T47D (cell line): ENCODE measurements at places on chromosomes 3 and 15.
A peak's percentile ranks its signal among the peaks of the same experiment; 100 is the strongest.

- no peak for DNase-seq
Measured at GRCh38 chr3:122587572-122587971, 10.1 kb downstream of the PARP15 start.

- DNase-seq: no peak
Measured at GRCh38 chr3:52231502-52232278, 6.2 kb upstream of the TLR9 start.

GRCh38 chr3:69806735-69807438, 67.6 kb downstream of the MITF start:
- no peak for DNase-seq

DNA sequence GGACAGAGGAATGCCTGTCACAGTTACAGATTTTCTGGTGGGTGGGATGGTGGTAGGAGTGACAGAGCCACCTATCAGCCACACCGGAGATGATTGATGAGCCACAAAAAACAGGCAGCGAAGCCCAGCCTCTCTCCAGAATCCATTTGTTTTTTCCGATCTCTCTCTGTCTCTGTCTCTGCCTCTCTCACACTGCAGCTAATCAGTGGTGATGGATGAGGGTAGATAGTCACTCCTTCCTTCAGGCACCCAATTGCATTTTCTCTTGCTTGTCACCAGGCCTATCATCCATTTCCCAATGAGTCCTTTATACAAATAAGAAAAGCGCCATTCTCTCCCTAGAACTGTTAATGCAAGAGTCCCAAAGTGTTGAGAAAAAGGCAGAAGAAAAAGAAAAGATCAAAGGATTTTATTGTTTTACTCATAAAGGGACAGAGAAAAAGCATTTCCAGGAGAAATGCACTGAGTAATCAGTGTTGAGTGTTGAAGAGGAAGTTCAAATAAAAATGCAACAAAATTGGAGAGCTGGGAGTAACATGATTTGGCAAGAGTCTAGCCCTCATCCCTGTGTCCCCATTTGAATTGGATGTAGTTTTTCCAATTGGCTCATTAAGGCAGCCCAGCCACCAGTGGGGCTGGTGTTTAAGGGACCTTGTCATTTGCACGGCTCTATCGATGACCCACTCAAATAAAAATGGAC, 1089.3 kb downstream of the TUSC7 start:
- DNase-seq: no peak

GRCh38 chr15:83378921-83379578, 68.1 kb upstream of the SH3GL3 start:
- no peak for DNase-seq

- no peak for DNase-seq
Measured at GRCh38 chr3:57281715-57282114, 10.8 kb downstream of the ASB14 start.

DNA sequence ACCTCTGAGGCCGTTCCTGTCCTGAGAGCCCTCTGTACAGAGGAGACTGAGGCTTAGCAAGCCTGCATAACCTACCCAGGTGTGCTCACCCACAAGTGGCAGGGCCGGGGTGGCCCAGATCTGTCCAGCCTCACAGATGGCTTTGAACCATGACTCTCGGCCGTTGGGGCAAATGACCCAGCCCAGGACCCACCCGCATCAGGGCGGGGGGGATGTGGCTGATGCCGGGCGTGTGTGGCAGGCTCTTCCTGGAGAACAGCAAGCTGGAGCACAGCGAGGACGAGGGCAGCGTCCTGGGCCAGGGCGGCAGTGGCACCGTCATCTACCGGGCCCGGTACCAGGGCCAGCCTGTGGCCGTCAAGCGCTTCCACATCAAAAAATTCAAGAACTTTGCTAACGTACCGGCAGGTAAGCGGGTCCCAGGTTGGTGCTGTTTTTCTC, 133.5 kb downstream of the LRRK1 start:
- DNase-seq: no peak

- DNase-seq: no peak
Measured at GRCh38 chr3:183427196-183427875, 1.1 kb downstream of the MCF2L2 start.

DNA sequence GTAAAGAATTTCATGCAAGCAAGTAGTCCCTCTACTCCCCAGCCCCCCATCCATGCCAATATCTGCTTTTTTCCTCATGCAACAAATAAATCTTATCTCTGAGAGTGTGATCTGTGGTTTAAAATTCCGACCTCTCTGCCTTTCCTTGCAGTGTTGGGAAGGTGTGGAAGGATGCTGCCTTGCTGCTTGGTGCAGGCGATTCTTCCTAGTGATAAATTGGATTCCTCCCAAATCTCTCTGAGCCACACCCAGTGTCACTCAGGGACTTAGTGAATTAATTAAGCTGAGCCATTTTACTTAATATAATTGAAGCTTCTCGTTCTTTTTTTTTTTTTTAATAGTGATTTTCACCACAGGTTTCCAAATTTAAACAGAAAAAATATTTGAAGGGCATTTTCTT, 3.4 kb downstream of the GAP43 start:
- no peak for DNase-seq

GRCh38 chr3:134381831-134382442, 7.7 kb upstream of the AMOTL2 start:
- peak; percentile 99 for DNase-seq

DNA sequence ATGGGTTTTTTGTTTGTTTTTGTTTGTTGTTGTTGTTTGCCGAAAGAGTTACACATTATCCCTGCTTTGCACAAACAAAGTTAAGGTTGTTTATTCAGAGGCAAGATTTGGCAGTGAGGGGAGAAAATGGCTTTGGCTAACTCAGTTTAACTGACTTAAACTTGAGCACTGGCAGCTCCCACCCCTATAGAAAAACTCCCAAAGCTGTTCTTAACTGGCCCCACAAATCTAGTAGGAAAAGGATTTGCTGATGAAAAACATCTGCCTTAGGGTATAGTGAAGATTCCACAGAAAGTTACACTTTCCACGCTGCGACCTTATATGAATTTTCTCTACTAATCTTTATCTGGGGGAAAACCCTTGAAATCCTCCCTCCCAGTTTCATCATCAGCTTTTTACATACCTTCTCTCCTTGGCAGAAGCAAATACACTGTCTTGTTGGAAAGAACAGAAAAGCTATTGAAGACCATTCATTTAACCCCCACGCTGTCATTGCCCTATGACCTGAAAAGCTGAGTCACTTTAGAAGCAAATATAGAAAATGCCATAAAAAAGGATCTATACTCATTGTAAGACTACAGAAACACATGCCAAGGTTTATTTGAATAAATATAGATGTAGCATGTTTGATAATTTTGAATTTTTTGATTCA, 551.7 kb downstream of the NR2F2 start:
- DNase-seq: no peak

DNA sequence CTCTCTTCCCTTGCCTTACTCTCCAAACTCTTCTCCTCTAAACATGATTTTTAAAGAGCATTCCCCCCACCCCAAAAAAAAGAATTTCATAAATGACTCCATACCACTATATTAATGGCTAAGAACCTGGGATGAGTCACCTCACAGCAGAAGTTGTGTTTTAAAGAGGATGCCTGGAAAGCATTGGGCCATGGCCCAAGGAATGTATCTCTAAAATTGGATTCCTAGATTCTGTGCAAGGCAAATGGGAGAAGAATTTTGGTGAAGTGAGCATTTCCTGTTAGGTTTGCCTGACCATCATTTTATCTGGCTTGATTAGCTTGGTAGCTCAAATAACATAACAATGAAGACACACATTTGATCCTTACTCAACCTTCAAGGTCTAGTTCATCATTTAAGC, 251.4 kb downstream of the NR1D2 start:
- no peak for DNase-seq

DNA sequence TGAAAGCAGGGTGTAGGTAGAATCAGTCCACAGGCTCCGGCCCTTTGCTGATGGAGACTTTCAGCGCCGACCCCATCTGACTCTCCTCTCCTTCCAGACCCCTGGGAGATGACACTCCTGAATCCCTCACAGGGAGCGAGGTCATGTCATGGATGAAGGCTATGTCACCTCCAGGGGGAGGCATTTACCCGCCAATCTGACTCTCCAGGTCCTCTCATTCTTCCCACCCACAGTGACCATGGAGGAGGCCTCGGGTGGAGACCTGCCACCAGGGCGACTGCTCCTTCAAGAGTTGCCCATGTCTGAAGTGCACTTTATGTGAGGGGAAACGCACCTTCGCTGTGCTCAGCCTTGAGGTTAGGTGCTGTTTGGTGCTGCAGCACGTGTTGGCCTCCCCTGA, 112.7 kb downstream of the KLF13 start:
- DNase-seq: peak; percentile 57

GRCh38 chr3:120741837-120742197, 499 bp downstream of the RABL3 start:
- DNase-seq: peak; percentile 8

GRCh38 chr15:89004726-89005030, 83.6 kb upstream of the ABHD2 start:
- no peak for DNase-seq

GRCh38 chr3:38826001-38826400, 10.0 kb upstream of the SCN10A start:
- DNase-seq: no peak

GRCh38 chr3:117547956-117548550, 838.5 kb downstream of the TUSC7 start:
- DNase-seq: no peak

GRCh38 chr15:43519196-43519595, 1.8 kb downstream of the MAP1A start:
- DNase-seq: no peak

DNA sequence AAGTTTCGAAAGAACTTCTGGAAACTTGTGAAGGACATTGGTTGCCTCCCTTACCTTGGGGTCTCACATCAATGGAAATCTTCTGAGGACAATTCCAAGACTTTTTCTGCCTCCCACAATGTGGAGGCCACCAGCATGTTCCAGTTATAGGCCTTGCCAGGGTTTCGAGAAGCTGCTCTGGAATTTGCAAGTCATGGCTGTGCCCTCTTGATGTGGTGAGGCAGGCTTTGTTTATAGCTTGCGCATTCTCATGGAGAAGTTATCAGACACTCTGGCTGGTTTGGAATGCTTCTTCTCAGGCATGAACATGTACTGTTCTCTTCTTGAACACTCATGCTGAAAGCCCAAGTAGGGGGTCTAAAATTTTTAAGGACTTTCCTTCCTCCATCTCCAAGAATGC, 4.1 kb downstream of the CXCR6 start:
- DNase-seq: no peak

- no peak for DNase-seq
Measured at GRCh38 chr15:26736502-26737248, 36.2 kb downstream of the GABRB3 start.

GRCh38 chr3:65526656-65527055, 512.1 kb downstream of the MAGI1 start:
- no peak for DNase-seq

GRCh38 chr3:60220768-60221167, 1030.5 kb downstream of the FHIT start:
- DNase-seq: no peak

GRCh38 chr3:120419797-120420196, 31.0 kb downstream of the FSTL1 start:
- DNase-seq: no peak

DNA sequence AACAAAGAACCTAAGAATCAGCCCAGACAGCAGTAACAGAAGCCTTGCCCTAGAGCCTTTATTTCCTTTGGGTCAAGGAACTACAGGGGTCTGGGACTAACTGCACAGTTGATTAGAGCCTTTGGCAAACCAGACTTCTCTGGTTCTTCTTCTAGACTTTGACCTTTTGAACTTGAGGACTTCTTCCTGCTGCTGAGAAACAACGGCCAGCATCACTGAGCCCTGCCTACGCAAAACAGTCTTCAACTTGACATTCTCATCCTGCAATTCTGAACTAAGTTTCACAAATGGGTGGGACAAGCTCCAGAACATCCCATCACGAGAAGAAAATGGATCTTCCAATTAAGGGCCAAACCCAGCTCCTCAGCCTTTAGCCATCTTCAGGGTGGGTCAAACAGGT, 31.4 kb downstream of the CMTM6 start:
- no peak for DNase-seq
